NCI-H446 (cell line): ENCODE measurements at places on chromosomes 3 and 15.
A peak's percentile ranks its signal among the peaks of the same experiment; 100 is the strongest.

- DNase-seq, result no peak
Measured at GRCh38 chr15:57697588-57697987, 8.9 kb upstream of the POLR2M start.

DNA sequence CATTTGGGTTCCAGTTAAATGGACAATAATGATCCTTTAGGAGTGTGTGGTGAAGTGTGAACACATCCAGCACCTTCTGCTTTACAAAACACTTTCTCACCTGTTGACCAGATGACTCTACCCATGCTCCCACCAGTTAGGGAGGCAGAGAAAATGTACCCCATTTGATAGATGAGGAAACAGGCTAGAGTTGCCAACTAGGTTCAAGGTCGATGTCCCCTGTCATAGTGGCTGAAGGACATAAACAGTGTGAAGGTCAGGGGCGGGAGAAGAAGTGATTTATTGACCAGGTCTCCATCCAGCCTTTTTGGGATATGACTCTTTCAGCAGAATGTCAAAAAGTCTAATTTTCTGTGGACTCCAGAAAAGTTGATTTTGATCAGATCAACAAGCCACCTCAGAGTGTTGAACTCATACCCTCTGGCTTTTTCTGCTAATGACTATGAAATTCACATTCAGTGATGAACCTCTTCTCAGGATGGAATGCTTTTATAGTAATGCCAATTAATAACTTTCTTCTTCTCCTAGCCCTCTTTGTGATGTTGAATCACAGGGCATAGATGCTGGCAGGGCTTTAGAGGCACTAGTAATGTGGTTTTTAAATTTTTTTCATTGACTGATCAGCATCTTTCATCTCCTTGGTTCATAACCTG lies 57.5 kb downstream of the CPN2 start:
- no peak for DNase-seq

DNA sequence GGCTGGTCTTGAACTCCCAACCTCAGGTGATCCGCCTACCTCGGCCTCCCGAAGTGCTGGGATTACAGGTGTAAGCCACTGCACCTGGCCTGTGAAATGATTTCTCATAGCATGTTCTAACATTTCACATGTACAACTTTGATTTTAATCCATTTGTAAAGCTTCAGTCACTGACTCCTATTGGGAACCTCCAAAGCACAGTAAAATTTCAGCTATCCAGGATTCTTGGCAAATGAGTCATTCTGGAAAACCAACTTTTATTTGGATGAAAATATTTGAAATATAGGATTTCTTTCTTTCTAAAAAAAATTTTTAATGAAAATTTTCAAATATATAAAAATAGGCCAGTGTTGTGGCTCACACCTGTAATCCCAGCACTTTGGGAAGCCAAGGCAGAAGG lies 2.7 kb upstream of the LMAN1L start:
- no peak for DNase-seq

DNA sequence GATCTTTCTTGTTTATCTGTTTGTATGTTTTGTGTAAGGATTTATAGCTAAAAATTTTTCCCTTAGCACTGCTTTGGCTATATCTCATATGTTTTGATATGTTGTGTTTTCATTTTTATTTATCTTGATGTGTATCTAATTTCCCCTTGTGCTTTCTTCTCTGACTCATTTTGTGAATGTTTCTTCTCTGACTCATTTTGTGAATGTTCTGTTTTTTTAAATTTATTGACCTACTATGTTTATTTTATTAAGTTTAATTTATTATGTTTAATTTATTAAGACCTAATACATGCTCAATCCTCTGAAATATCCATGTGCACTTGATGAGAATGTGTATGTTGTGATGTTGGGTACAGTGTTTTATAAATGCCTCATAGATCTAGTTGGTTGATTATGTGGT lies 793.5 kb upstream of the CADM2 start:
- no peak for DNase-seq

GRCh38 chr3:181899702-181900101 lies 188.0 kb downstream of the SOX2 start:
- DNase-seq, result no peak

- no peak for DNase-seq
Measured at GRCh38 chr3:106126846-106127235, 258.0 kb upstream of the CBLB start.

- no peak for DNase-seq
Measured at GRCh38 chr15:41622901-41623300, 37.3 kb upstream of the MGA start.

GRCh38 chr3:100254168-100254777 lies 6.5 kb upstream of the TBC1D23 start:
- peak; percentile 81 for DNase-seq

DNA sequence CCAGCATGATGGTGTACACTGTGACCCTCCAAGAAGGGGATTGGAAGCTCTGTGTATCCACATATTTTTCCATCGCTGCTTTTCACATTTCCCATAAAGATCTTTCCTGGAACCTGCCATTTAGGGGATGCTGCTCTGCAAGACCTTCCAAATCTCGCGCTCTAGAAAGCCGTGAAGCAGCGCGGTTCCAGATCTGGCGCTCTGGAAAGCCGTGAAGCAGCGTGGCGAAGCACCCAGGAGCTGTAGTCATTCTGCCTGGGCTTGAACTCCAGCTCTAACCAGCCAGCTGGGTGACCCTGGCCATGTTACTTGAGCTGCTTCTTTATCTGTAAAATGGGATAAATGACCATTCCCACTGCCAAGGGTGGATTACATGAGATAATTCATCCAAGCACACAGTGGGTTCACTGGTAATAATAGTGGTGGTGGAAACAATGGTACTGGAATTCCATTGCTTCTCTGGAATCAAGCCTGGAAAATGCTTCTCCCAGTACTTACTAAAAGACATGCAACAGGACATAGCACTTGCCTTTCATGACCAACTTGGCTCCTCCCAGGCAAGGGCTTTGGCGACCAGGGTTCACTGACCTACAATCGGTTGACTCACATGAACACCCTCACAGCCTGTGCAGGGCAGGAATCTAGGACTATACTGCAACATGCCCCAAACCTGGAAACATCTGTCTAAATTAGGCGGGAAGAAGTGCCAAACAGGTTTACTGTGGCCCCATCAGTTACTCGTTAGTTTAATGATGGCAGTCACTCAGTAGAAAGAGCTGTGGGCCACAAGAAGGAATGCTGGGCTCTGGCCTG lies 70.7 kb downstream of the XXYLT1 start:
- DNase-seq, result no peak

GRCh38 chr15:66620341-66620740 lies 54.5 kb upstream of the LCTL start:
- DNase-seq, result no peak

GRCh38 chr3:169179321-169179720 lies 484.2 kb downstream of the MECOM start:
- DNase-seq, result no peak

DNA sequence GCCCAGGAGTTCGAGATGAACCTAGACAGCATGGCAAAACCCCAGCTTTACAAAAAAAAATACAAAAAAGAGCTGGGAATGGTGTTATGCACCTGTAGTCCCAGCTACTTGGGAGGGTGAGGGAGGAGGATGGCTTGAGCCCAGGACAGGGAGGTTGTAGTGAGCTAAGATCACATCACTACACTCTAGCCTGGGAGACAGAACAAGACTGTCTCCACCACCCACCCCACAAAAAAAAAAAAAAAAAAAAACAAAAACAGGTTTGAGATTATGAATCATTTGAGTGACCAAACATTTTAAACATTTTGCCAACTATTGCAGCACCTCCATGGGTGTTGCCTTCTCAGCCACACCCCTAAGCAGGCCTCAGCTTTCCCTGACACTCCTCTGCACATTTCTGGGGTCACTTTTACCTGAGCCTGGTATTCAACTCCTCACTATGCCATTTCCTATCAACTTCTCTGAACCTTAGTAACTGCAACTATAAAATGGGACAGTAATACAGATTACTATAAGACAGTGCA lies 41.8 kb downstream of the IL5RA start:
- no peak for DNase-seq

DNA sequence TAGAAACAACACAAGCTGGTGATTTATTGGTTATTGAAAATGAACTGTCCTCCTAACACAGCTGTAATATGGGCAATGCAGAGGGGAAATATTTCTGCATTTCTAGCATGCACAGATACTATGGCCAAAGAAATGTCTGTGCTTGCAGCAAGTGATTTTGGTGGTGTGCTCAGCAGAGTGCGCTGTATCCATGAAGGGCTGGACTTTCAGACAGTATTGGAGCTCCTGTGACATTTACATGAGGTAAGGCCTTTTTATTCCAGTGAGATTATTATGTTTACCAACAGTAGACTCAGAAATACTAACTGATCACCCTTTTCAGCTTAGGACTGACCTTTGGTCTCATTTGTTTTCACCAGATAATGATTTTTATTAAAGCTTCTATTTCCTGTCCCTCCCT lies 1302.6 kb upstream of the EPHA6 start:
- no peak for DNase-seq

DNA sequence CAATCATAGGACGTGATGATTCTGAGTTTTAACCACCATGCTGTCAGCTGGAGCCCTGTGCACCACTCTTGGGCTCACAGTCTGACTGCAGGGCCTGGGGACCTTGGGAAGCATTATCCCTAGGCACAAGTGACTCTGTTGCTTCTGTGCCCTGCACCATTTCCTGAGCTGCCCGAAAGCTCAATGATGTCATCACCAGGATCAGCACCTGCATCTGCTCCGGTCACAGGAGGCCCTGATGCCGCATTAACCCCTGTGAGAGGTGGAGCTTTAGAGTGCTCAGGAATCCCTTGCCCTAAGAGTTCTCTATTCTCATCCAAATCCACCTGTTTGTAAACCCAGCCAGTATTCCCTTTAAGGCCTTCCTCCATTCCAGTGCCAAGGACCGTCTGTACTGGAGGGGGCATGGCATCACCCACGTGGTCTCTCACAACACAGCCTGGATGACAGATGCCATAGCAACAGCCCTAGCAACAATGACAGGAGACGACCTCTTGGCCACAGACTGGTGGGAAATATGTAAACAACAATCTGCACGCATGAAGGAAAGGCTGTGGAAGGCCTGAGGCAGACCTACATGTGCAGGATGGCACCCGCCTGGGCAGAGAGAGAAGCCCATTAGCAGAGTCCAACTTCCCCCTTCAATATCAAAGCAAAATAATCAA lies 37.9 kb downstream of the NTRK3 start:
- no peak for DNase-seq

- DNase-seq, result no peak
Measured at GRCh38 chr15:50064673-50065072, 54.4 kb downstream of the ATP8B4 start.

DNA sequence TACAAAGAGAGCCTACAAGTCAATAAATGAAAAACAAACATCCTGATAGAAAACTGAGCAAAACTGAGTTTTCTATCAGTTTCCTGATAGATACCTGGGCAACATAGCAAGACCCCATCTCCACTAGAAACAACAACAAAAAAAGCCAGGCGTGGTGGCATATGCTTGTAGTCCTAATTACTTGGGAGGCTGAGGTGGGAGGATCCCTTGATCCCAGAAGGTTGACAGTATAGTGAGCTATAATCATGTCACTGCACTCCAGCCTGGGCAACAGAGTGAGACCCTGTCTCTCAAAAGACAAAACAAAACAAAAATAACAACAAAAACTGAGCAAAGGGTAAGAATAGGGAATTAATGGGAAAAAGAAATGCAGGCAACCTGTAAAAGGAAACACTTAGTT lies 23.9 kb upstream of the UBE2E1 start:
- no peak for DNase-seq

GRCh38 chr3:25531971-25532370 lies 103.9 kb downstream of the RARB start:
- DNase-seq, result no peak

GRCh38 chr15:49918121-49918520 lies 200.9 kb downstream of the ATP8B4 start:
- no peak for DNase-seq

DNA sequence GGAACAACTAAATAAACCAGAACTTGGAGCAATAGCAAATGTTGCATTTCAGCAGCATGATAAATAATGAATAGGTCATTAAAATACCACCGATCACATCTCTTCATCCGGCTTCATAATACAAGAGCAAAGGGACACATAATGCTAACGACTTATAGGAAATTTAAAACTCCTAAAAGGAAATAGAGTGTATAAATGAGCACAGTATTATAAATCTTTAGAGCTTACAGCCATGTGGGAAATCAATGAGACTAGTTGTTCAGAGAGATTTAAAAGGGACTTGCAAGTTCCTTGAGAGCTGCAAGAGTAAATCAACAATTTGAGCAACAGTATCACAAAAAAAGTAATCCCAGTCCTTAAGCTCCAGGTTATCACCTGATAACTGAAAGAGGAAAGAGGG lies 677.0 kb downstream of the PLOD2 start:
- no peak for DNase-seq

DNA sequence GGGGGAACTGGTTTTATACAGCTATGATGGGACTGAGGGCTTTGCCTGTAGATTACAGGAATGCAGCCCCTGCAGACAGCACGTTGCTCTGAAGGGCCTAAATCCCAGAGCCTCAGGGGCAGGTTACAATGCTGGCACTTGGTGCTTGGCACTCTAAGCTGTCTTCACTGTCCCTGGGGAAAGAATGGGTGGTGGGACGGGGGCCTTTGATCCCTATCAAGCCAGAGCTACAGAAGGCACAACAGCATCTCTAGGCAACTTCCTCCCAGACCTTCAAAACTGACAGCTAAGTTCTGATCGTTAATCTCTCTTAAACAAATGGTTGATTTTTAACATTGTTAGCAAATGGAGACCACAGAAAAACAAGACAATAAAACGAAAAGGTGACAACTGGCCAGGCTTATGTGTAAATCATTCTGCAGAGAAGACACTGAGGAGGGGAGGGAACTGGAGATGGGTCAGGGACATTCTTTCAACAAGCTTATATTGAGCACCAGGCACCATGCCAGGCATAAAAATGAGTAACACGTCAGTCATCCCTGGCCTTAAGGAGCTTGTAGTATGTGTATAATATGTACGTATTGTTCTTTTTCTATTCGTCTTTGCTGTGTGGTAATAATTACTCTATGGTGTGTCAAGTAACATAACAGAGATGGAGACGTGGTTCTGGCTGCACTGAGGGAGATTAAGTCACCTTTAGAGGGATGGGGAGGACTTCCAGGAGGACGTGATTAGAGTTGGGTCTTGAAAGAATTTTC lies 49.1 kb downstream of the CA12 start:
- peak; percentile 20 for DNase-seq

DNA sequence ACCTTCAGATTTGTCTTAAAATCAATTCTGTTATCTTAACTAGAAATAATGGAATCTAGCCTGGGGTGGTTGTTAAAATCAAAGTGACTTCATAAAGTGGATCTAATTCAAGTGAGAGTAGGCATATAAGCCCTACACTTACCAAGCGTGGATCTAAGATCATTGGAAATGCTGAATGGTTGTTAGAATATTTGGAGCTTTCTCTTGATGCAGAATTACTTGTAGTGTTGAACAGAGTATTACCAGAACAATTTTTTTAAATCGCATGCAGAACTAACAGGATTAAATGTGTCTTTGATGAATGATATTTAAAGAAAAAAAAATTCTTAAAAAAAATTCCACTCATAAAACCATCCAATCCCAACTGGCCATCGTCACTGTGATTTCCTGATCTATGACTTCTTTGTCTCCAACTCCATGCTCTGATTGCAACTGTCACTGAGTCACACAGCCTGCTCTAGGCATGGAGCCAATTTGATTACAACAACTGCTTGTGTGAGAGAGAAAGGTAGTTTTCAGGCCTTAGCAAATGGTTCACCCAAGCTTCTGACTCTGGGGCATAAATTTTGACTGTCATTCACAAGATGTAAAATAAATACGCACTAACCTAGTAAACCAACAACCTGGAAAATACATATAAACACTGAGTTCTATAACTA lies 25.9 kb upstream of the SPRED1 start:
- no peak for DNase-seq

GRCh38 chr3:156010829-156011228 lies 109.5 kb upstream of the KCNAB1 start:
- no peak for DNase-seq

- DNase-seq, result peak; percentile 35
Measured at GRCh38 chr3:122679085-122679881, 1.4 kb upstream of the PARP14 start.
